Non-pigmented ciliary epithelial cell (primary cell): ENCODE measurements at places on chromosomes 12 and 14.

GRCh38 chr12:45671254-45671653 is 58.3 kb upstream of the ARID2 start:
- peak; percentile 49 for DNase-seq

- DNase-seq, result no peak
These were observed 61.9 kb downstream of the SMUG1 start for GRCh38 chr12:54126696-54127537.

- DNase-seq, result no peak
These were observed 36.2 kb upstream of the PRMT8 start for GRCh38 chr12:3454780-3455179.

GRCh38 chr12:131903270-131904255 is 9.1 kb downstream of the ULK1 start:
- no peak for DNase-seq

GRCh38 chr12:47164724-47165439 is 85.1 kb upstream of the AMIGO2 start:
- DNase-seq, result no peak

GRCh38 chr14:85221832-85222231 is 308.1 kb upstream of the FLRT2 start:
- DNase-seq, result no peak
